ENCODE measurements at places on chromosomes 3 and 15.
A peak's percentile ranks its signal among the peaks of the same experiment; 100 is the strongest.

DNA sequence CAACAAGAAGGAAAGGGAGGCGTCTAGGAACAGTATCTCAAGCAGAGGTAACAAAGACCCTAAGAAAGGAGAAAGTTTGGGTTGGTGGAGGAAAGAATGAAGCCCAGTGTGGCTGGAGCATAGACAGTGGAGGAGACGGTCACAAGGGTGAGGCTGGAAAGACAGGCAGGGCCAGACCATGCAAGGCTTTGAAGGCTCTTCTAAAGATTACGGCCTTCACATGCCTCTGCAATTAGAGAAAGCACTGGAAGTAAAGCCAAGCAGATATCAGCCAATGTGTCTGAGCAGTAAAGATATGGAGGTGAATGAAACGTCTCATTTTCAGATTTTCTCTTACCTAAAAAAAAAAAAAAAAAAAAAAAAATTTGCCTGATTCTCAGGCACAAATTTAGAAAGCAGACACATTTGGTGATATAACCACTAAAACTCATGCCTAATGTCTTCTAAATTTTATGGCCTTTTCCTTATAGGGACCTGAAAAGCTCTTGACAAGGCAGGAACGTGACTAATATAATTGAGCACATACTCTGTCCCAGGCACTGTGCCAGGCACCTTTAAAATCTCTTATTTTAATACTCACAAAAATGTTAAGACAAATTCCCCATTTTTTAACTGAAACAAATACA is 184.1 kb downstream of the MECOM start:
- no peak for DNase-seq

GRCh38 chr3:150428562-150428961 is 20.5 kb downstream of the TSC22D2 start:
- DNase-seq = no peak

DNA sequence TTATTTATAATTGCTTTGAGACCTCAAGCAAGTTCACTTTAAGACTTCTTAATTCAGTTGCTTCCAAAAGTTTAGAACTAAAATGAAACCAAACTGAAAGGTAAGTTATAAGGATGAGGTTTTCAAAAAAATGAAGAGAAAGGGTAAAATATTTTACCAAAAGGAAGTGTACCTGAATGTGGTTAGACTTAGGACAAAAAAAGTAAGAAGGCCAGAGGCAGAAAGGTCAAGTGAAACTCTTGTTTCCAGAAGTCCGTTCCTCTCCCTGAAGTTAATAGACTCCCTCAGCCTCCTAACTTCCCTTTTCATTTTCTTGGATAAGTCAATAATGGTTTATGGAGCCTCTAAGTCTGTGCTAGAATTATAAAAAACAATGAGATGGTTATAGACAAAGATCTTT is 16.6 kb downstream of the BTLA start:
- no peak for DNase-seq

GRCh38 chr15:94205366-94205765 is 26.0 kb upstream of the MCTP2 start:
- peak; percentile 57 for DNase-seq

DNA sequence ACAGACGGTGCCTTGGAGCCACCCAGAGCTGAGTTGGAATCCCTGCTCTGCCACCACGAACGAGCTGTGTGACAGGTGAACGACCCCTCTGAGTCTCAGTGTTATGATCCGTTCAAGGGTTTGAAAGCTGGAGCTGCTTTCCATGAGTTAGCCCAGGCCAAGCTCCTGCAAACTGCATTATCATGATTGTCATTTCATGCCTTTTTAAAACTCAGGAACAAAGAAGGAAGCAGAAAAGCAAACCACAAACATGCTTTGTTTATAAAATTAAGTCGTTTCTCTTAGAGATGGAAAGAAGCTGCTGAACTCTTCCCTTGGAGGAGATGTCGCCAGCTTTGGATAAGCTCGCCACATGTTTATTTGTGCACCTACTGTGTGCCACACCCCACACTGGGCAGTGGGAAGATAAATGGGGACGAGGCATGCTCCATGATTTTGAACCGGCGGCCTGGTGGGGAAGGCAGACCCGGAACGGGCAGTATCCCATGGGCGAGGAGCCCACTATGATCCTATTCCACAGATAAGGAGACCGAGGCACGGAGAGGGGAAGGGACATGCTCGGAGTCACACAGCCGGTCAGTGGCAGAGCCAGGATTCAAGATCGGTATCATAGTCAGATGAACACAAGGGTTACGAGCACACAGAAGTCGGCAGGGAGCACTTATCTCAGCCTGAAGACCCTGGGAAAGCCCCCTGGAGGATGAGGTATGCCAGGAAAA is 15.9 kb downstream of the HRH1 start:
- no peak for DNase-seq

- DNase-seq = peak; percentile 78
Observed at GRCh38 chr3:23806534-23807423, 1.0 kb downstream of the UBE2E1 start.

DNA sequence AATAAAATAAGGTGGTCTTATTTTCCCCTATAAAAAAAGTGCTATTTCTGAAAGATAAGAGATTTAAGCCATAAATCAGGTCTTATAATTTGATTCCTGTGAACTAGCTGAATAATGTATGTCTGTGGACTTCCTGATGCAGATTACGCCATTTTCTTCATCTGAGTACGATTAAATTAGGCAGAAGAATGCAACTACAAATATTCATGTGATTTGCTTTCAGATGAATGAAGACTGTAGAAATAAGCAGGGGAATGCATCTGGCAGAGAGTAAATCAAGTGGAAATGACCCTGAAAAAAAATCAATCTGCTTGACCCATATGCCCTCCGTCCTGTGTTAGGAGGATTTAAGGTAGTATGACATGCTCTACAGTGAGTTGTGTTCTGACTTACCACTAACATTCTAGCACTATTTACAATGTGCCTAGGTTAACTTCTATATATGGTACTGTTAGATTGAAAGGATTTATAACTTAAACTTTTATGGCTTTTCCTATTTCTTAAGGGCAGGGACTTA is 14.7 kb downstream of the BNIP2 start:
- no peak for DNase-seq

DNA sequence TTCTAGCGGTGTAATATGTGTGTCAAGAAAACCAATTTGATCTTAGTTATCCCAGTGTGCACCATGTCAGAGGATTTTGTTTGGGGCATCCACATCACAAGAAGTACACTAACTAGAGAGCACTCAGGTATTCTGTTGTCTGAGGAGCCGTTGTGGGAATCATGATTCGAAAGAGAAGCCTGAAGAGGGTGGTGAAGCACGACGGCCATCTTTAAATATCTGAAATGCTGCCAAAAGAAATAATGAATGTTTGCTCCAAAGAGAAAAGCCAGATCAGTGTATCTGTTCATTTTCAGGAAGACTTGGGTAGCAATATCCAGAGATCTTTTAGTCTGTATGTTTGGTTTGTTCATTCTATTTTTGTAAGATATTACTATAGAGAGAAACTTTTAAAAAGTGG is 180.7 kb downstream of the KLHL25 start:
- DNase-seq = no peak

DNA sequence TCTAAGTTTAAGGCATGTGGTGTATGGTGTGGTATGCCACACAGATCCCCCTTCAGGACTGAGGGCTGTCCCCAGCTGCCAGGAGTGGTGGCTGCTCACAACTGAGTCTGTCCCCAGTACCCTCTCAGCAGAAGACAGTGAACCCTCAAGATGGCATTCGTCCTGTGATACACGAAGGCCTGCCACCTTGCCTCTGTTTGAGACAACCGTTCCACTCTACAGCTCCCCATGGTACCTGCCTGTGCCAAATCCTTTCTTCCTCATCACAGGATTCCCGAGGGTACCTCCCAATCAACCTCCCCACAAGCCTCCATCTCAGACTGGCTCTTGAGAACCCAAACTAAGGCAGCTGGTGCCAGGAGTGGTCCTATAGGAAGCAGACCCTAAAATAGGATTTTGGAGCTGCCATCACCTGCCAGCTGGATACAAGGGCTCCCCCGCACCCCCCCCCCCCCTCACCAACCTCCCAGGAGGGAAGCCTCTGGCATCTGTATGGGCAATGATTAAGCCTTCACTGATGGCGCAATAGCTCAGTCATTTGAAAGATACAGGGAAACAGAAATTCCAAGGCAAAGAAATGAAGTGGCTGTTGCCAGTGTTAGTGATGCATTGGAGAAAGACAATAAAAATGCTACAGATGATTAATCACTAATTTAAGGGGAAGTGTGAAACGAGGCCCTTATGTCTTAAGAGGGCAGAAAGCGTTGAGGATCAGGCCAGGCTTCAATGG is 230.0 kb upstream of the LYSMD4 start:
- no peak for DNase-seq

- DNase-seq = no peak
Observed at GRCh38 chr3:193963808-193964516, 172.0 kb upstream of the HES1 start.

DNA sequence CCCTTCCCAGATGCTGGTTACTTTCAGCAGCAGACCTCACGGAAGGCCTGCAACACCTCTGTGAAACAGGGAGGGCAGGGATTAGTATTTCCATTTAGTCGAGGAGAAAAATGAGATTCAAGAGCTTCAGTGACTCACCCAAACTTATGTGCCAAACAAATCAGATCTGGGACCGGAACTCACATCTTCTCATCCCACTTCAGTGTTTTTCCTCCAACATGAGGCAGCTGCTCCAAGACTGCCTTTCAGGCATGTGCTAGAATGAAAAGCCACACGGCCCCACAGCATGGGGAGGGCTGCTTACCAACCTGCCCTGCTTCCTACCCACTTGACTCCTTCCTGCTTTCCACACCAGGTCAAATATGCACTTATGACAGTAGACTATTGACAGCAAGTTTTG is 129.4 kb upstream of the SLC24A5 start:
- DNase-seq = no peak

GRCh38 chr3:31133541-31133940 is 239.1 kb upstream of the GADL1 start:
- no peak for DNase-seq

GRCh38 chr3:170670504-170670903 is 84.6 kb upstream of the SLC7A14 start:
- no peak for DNase-seq

DNA sequence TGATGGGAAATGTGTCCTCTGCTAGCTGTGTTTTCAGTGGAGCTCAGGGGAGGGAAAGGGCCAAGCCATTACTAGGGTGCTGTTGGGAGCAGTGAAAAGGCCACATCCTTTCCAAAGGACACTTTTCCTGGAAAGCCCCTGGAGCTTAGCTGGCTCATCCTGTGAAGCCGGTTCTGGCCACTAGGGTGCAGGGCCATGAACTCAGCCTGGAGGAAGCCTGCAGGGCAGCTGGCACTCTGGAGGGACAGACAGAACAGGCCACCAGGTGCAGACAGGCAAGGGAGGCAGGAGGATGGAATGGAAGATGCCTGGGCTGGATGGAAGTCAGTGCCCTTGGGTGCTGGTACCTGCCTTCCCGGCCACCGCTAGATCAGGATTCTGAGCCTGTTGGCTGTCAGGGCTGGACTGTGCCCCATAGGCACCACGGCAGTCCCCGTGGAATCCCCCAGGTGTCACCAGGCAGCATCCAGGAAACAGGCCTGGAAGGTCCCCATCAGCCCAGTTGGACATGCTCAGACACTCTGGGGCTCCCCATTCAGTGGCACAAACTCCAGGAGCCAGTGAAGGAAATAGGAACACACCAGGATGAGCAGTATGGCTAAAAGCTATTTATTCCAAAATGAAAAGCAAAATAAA is 76.2 kb upstream of the C2CD4B start:
- DNase-seq = no peak

- DNase-seq = no peak
Observed at GRCh38 chr3:77373619-77374018, 333.7 kb downstream of the ROBO2 start.

GRCh38 chr3:4822568-4822967 is 156.7 kb upstream of the BHLHE40 start:
- no peak for DNase-seq
